ENCODE measurements at places on chromosomes 4 and X.
A peak's percentile ranks its signal among the peaks of the same experiment; 100 is the strongest.

DNA sequence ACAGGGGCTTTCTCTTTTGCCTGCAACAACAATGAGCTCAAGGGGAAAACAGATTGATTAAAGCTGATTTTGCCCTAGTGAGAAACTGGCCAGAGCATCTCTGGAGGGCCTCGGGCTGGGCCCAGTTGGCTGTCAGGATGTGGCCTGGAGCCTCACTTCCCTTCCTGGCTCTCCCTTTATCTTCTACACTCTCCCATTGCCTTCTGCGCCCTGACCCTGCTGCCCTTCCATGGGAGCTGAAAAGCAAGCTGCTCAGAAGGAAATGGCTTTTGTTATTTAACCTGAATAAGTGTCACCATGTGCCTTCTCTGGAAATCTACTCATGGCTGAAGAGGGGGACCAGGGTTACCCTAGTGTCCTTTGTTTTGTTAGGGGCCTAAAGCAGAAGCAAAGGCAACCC is 43.8 kb downstream of the NHSL2 start:
- no peak for DNase-seq

DNA sequence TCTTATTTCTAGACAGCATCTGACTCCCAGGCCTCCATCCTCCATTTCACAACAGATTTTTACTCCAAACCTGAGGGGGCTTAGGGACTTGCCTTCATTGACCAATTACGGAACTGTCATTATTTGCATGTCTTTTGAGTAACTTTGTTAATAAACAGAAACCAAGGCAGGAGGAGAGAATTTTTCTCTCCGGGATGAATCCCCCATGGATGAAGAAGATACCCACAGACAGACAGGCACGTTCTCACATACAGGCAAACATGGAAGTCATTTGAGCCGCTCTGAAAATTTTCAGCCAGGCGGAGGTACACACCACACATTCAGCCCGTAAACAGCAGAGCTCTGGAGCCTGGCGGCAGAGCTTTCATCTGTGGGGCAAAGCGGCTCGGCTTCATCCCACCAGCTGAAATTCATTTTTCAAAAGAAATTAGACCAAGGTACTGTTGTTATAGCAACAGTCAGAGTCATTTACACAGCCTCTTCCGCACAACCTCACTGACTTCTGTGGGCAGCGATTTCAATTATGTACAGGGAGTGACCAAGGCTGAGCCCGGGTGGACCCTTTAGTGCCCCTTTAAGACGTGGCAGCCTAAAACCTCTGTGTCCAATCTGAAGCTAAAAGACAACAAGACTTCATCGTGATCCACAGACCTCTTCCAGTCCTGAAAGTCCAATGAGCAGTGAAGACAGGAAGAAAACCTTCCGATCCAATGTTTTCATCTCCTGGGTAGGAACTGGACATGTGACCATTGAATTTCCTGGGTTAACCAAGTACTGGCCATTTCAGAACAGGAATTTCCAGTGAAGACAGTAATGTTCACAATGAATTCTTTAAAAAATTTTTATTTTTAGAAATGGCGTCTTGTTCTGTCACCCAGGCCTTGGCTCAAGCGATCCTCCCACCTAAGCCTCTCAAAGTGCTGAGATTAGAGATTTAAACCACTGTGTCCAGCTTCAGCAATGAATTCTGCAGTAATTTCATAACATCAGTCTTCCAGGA is 237.0 kb downstream of the MGST2 start:
- DNase-seq: no peak

DNA sequence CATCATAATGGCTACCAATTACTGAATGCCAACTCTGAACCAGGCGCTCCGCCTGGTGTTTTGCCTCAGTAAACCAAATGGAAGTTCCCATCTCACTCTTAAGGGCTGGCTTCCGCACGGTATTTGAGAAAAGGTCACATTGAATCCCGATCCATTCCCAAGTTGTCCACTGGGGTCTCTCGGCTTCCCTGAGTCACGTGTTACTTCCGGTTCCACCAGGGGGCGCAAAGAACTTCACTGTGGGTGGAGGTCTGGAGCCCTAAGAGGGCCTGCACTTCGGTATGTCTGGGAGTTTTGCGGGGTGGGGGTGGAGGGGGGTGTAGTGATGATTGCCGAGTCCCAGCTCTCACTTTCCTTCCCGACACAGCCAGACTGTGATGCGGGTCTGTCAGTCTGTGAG is 13.4 kb upstream of the NHS start:
- DNase-seq: no peak

DNA sequence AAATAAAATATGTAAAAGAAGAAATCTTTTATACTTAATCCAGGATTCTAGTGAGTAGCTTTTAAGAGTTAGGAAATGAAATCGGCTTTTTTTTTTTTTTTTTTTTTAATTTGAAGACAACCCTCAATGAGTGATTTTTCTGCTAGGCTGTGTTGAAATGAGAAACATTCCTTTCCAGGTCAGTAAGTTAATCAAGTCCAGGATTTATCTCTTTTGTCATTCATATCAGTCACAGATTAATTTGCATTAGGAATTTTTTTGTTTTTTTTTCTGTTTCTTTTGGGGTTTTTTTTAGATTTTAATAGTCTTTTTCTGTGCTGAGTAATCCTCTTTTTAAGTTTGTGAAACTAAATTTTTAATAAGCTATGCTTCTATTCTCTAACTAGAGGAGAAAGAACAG is 448.1 kb downstream of the ADGRL3 start:
- no peak for DNase-seq

DNA sequence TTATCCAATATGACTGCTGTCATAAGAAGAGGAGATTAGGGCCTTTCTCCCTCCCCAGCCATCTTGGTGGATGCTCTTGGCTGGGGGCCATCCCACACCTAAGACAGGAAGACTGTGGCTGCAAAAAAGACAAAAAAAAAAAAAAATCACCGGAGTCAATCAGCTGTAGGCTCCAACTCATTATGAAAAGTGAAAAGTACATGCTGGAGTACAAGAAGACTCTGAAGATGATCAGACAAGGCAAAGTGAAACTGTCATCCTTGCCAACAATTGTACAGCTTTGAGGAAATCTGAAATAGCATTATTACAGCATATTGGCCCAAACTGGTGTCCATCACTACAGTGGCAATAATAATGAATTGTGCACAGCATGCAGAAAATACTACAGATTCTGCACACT is 5.2 kb downstream of the EGFL6 start:
- DNase-seq: no peak

DNA sequence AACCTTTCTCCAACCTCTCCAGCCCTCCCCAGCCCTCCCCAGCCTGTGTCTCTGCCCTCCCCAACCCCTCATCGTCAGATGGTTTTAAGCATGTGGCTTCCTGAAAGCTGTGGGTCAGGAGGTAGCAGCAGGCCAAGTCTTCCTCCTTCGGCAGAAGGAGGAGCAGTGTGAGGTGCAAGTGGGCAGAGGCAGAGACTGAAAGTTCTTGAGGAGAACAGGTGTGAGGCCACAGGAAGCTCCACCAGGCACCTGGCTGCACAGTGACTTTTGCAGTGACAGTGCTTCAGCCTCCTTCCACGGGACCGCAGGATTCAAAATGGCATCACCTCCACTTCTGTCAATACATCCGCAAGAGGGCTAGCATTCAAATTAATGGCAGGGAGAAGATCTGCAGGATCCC is 203.9 kb upstream of the LEF1 start:
- peak; percentile 25 for DNase-seq

DNA sequence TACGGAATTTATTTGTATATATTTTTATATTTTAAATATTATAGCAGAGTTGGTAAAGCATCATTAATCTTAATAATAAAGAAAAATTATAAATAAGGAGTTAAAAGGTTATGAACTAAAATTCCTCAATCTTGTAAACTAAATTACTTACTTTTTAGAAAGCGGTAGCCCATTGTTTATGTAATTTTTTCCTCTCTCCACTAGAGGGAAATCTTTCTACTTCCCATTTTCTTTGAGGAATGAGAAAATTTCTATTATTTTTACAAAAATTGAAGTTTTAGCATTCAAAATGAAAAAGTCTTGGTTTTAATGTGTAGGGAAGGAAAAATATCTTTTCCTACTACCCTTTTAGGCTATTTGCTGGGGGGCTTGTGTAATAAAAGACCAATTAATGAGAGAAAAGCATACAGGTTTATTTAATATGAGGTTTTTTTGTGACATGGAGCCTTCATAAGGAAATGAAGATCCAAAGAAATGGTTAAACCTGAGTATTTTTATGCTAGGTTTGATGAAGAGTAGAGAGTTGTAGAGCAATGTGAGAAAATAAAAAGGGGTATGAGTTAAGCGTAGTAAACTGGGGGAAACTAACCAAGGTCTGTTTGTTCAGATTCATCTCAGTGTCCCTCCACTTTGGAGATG is 68.7 kb upstream of the ADAD1 start:
- DNase-seq: peak; percentile 1

- DNase-seq: peak; percentile 53
Observed at GRCh38 chrX:55342533-55343501, 78.1 kb upstream of the PAGE3 start.

DNA sequence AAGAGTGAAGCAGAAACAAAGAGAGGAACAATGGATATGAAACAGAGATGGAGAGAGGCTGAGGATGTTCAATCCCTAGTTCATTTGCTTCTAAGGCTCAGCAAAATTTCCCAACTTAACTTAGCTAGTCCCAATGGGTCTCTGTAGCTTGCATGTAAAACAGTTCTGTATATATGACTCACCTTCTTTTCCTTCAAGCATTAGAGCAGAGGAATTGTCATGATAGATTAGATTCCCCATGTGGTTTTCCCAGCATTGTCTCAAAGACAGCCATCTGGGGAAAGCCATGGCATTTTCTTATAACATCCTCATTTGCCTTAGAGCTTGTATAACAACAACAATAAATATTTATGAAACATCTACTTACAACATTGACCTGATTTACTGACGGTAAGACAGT is 93.9 kb upstream of the GATB start:
- DNase-seq: no peak

DNA sequence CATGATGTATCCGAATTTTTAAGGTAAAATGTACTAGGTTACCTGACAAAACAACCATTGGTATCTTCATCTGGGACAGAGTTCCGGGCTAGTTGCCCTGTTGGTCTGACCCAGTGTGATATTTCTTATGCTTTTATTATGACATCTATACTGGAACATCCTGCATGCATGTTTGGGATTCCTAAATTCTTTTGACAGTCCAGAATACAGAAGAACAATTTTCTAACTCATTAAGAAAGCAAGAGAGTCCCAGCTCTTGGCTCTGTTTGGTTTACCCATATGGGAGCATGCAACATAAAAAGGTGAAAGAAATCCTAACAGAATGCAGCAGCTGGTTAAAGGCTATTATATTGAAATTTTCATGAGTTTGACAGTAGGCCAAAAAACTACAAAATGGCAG is 247.7 kb upstream of the FTHL17 start:
- no peak for DNase-seq

GRCh38 chr4:36854554-36854953 is 390.0 kb upstream of the NWD2 start:
- no peak for DNase-seq

- DNase-seq: no peak
Observed at GRCh38 chrX:67787196-67787595, 243.4 kb downstream of the AR start.

GRCh38 chrX:386239-386767 is 404 bp downstream of the PPP2R3B start:
- DNase-seq: no peak

DNA sequence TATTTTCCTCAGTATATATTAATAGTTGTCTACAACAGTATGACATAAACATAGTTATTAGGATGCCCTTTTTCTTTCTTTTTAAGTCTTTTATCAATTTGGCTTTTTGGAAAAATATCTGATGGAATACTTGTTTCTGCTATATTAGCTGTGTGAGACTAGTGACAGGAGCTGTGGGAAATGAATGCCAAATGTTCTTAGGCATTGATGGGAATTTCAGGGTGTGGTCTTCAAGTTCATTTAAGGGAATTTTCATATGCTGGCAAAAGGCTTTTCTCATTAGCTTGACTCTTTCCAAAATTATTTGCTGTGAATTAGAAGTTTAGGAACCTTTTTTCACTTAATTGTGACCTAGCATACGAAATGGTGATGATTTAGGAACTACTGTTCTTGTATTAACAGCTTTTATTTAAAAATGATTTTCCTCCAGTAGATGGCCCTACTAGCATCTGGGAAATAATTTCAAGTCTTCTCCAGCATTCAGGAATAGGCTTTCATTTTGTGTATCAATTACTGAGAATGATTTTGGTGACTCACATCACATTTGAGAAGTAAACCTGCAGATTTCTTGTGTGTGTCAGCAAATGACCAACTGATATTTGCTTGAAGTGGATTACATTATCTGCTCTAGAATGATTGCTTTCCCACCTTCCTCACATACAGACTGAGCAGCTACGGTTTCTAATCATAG is 70.9 kb downstream of the HTT start:
- no peak for DNase-seq

GRCh38 chr4:142500966-142501365 is 345.1 kb downstream of the INPP4B start:
- no peak for DNase-seq

- no peak for DNase-seq
Observed at GRCh38 chrX:12895866-12896265, 10.6 kb upstream of the TLR8 start.

GRCh38 chrX:74293343-74293946 is 10.5 kb upstream of the ZCCHC13 start:
- peak; percentile 59 for DNase-seq

DNA sequence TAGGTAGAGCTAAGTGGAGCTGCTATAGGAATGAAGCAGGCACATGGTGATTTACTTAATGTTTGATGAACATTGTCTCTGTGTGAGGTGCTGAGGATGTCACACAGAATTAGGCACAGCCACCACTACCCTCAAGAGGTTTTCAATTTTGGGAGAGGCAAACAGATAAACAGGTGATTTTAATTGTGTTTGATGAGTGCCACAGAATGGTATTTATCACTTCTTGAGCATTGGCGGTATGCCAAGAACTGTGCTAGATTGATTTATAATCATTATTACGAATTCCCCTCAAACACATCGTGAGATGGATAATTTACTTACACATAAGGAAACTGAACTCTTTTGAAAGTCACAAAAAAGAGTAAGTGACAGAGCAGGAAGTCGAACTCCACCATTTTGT is 74.8 kb downstream of the FREM3 start:
- DNase-seq: no peak

DNA sequence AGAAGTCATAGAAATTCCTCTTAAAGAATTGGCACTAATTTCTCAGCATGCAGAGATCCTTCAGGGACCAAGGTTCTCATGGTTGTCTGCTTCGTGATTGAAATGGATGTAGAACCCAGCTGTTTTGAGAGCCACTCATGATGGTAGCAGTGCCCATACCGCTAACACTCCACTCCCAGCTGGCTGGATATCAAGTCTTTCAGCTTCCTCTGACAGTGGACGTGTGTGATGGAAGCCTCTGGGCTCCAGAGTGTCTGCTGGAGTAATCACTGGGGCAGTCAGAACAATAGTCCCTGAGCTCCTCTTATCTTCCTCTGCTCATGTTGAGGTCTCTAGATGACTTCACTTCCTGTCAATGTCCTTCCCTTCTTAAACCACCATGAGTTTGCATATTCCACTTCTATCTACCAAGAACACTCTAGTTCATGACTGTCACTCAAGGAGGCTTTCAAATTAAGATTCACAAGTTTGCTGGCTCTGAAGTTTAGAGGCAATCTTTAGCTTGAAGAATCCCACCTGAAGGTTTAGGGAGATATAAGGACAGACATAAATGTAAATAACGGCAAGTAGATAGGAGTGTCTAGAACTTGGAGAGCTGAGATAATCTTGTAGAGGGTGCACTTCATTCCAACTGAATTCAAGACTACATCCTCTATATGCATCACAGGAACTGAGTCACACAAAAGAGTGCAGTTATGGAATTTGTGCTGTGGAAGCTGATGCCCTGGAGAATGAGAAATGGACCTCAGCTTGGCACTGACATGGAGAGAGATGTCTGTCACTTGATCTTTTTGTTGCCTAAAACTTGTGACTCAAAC is 64.5 kb upstream of the WDR1 start:
- DNase-seq: peak; percentile 4

GRCh38 chr4:113524096-113524495 is 237.4 kb downstream of the CAMK2D start:
- DNase-seq: no peak
